NCI-H1694 (cell line): ENCODE measurements at places on chromosomes 2 and 18.

GRCh38 chr2:152098496-152099366 is at the start of gene CACNB4:
Gene CACNB4, minus strand, starts transcription at chr2:152099044.
- no peak for DNase-seq

GRCh38 chr2:151669585-151670081 is 64.6 kb downstream of the NEB start:
- DNase-seq = no peak

- no peak for DNase-seq
Observed at GRCh38 chr2:73250872-73251846, 17.1 kb downstream of the CCT7 start.

GRCh38 chr2:240611601-240612210 is 13.6 kb upstream of the GPR35 start:
- DNase-seq = no peak

DNA sequence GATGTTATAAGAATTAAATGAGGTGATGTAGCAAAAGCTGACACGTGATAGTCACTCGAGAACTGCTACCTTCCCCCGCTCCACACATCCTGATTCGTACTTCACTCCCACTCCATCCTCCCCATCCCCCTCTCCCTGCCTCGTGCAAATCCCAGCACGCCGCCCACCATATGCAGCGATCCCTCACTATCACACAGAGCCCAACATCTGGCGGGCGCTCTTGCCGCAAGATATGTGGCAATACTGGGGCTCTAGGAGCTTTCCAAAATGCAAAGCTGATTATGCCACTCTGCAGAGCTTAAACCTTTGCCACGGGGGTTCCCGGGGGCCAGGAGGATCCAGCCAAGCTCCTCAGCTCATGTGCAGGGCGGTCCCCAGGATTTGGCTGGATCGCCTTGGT is 37.4 kb downstream of the DNMT3A start:
- DNase-seq = no peak
